C1 segment of cervical spinal cord (tissue), 14 donors: ENCODE measurements at places on chromosomes 1 and 21.

GRCh38 chr1:91804546-91805023 is 81.4 kb downstream of the TGFBR3 start:
- DNase-seq: no peak

- DNase-seq: no peak
These were observed 6.9 kb upstream of the IGFN1 start for GRCh38 chr1:201183753-201184152.

GRCh38 chr1:34066981-34067603 is 97.9 kb downstream of the CSMD2 start:
- DNase-seq: no peak

DNA sequence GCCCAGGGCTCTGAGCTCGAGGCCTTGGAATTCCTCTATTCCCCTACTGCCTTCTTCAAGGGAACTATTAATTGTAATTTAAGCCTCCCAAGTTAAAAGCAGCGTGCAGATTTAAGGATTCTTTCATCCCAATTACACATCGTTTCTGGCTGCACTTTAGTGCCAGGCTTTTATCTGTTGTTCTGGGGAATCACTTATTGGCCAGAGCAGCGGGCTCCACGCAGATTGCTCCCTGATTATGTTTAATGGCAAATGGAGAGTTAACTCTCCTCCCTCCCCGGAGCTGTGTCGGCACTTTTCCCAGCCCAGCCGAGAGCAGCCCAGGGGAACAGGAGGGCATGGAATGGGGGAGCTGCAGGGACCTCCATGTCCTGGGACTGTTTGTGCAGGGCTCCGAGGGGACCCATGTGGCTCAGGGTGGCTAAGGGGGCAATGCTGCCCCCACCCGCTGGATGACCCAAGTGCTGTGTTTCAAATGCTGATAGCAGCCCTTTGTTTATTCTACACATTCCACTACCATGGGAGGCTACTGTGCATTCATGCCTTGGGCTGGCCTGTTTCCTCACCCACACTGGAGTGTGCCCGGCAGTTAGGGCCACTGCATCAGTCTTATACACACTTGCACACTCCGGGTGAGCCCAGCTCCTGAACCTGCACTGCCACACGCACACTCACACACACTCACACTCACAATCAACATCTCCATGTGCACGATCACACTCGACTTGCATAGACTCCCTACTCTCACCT is 93.3 kb upstream of the POU3F1 start:
- no peak for DNase-seq

DNA sequence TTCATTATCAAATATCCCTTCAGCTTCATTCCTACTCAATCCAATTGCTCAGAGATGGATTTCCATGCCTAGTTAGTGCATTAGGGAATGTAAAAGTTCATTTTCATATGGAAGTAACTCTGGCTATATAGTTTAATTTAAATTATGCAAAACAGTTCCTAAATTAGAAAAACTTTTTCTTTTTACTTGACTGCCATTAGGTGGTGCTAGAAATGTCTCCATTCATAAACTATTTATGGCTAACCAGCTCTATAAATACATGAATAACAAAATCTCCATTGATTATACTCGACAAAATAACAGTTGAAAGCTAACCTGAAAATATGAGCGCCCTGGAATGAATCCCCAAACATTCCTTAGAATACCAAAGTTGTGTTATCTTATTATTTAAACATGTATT is 311.4 kb downstream of the USH2A start:
- DNase-seq: no peak

DNA sequence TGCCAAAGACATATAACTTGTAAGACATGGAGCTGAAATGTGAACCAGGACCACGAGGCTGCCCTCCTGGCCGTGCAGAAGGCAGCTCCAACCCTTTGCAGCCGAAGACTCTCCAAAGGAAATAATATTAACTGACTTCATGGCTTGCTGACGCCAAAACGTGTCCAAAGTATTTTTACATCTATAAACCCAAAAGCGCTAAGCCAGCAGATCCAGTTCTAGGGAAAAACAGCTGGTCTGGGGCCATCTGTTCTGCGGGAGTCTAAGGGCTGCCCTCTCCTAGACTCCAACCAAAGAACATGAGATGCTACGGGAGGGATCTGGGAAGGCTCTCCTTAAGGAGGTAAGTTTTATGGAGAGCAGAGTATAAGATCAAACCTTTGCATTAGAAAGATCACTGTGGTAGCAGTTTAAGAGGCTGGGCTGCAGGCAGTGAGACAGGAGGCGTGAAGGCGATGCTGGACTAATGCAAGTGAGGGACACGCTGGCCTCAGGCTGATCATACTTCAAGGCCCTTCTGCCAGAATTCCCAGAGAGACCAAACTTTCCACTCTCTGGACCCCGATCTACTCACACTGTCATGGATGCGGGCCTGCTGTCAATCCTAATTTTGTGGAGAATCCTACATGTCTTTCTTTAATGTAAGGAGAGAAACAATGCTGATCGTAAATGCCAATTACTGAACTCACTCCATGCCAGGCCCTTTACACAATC is 1.2 kb downstream of the TMEM53 start:
- DNase-seq: no peak

- DNase-seq: no peak
These were observed 117.9 kb downstream of the DMRTB1 start for GRCh38 chr1:53576866-53577760.

GRCh38 chr21:35426469-35426868 is 377.4 kb upstream of the RUNX1 start:
- DNase-seq: no peak

DNA sequence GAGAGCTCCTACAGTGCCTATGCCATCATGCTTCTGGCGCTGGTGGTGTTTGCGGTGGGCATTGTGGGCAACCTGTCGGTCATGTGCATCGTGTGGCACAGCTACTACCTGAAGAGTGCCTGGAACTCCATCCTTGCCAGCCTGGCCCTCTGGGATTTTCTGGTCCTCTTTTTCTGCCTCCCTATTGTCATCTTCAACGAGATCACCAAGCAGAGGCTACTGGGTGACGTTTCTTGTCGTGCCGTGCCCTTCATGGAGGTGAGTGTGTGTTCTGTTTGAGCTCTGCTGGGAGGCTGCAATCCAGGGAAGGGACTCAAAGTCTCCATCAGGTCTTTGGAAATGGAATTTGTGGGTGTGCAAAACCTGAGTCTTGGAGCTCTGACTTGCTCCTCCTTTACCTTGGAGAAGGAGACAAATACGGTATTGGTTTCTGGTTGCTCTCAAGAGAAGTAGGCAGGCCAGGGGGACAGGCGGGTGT is 658 bp downstream of the GPR37L1 start:
- no peak for DNase-seq

- DNase-seq: no peak
These were observed 390.2 kb downstream of the USH2A start for GRCh38 chr1:216032961-216033614.

GRCh38 chr1:180600343-180600742 is 31.5 kb upstream of the XPR1 start:
- DNase-seq: no peak

- no peak for DNase-seq
These were observed 2.8 kb upstream of the SPSB1 start for GRCh38 chr1:9289711-9290485.

DNA sequence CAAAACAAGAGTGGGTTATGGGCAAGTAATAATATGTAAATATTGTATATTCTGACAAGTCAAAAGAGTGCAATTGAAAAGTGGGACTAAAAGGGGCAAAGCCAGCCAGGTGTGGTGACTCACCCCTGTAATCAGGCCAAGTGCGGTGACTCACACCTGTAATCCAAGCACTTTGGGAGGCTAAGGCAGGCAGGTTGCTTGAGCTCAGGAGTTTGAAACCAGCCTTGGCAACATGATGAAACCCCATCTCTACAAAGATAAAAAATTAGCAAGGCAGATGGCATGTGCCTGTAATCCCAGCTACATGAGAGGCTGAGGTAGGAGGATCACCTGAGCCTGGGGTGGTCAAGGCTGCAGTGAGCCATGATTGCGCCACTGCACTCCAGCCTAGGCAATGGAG is 304.0 kb downstream of the HHIPL2 start:
- DNase-seq: no peak

DNA sequence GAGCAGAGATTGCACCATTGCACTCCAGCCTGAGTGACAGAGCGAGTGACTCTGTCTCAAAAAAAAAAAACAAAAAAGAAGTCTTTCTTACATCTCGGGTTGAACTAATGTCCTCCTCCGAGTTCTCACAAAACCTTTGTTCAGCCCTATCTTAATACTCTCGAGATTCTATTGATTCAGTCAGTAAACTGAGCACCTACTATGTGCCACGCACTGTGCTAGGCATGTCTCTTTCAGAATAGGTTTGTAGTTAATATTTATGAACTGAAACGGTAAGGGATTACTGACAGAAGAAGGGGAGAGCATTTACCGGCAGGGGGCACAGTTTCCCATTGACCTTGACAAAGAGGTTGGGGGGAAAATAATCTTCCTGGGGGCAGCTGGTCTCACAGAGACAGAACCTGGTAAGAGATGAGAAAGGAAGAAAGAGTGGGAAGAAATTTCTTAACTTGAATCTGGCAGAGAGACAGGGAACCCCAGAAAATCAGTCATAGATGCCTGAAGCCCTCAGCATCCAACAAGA is 3.4 kb downstream of the PIAS3 start:
- no peak for DNase-seq

GRCh38 chr1:168906367-168906766 is 177.4 kb upstream of the DPT start:
- DNase-seq: no peak

- DNase-seq: no peak
These were observed 115.4 kb downstream of the SMYD2 start for GRCh38 chr1:214396330-214396729.

GRCh38 chr1:87806379-87807094 is 477.9 kb downstream of the LMO4 start:
- DNase-seq: no peak

GRCh38 chr21:38834725-38835124 is 29.0 kb downstream of the ETS2 start:
- no peak for DNase-seq

DNA sequence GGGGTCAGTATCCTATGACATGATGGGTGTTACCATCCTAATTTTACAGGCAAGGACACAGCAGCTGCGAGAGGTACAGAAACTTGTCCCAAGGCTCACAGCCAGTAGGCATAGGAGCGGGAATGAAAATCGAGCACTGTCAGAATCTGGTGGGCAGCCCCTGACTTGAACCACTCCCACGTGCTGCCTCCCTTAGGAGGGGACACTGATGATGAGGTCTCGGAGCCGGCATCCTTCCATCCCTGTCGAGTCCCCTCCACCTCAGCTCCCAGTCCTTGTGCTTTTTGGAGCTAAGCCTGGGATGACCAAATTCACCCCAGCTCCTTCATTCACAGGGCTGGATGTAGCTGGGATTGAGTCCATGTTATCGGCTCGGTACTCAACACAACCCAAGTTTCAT is 49.0 kb downstream of the B3GALT5 start:
- DNase-seq: no peak

- no peak for DNase-seq
These were observed 2.4 kb downstream of the LIN28A start for GRCh38 chr1:26413031-26413430.

GRCh38 chr1:246629976-246630375 is 63.7 kb downstream of the CNST start:
- no peak for DNase-seq

GRCh38 chr1:205925736-205926135 is 17.5 kb downstream of the SLC26A9 start:
- no peak for DNase-seq

GRCh38 chr1:209561532-209561931 is 22.0 kb upstream of the CAMK1G start:
- DNase-seq: no peak

DNA sequence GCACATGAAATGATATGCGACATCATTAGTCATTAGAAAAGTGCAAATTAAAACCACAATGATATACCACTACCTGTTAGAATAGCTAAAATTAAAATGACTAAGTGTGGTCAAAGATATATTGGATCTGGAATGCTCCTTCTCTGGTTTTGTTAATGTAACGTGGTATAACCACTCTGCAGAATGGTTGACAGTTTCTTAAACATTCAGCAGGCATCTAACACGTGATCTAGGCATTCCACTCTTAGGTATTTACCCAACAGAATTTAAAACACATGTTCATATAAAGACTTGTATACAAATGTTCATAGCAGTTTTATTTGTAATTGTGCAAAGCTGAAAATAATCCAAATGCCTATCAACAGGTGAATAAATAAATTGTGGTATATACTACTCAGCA is 165.0 kb upstream of the PLXNA2 start:
- DNase-seq: no peak

- DNase-seq: no peak
These were observed 245.1 kb downstream of the RHOU start for GRCh38 chr1:228980232-228980937.
